ENCODE measurements at places on chromosomes 2 and 18.

DNA sequence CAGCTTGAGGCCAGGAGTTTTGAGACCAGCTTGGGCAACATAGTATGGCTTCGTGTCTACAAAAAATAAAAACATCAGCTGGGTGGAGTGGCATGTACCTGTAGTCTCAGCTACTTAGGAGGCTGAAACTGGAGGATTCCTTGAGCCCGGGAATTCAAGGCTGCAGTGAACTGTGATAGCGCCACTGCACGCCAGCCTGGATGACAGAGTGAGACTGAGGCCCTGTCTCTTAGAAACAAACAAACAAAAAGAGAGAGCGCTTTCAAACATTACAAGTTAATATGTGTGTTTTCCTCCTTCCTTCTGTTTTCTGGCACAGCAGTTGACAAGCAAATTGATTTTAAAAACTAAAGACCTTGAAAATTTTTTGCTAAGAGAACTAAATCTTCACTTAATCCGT, 9.9 kb downstream of the EPC2 start:
- no peak for DNase-seq

DNA sequence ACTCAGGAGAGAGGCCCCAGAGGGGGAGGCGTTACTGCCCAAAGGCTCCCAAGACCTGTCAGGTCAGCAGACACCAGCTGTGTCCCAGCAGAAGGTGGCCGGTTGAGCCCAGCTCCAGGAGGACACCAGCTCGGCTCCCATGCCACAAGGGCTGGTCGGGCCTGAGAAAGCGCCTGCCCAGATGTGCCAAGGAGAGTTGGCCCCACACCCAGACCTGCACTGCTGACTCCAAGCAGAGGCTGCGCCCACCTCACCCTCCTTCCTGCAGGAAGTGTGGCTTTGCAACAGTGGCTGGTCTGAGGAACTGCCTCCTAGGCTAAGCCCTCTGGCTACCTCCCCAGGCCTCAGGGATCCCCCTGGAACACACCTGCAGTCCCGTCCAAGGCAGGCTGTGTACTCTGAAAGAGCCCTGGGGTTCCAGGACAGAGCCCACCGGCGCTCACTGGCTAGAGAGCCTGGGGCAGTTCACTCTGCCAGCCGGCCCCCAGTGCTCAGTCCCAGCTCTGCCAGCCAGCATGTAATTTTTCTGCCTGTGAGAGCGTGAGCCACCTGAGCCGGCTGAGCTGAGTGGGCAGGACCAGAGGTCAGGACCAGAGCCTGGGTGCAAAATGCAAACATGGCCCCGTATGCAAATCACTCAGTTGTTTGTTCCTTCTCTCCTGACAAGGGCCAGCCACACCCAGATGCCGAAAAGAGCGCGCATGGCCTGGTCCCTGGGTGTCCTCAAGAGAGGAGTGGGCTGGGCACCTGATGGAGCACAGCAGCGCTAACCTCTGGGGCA, 36.9 kb upstream of the PTMA start:
- no peak for DNase-seq

DNA sequence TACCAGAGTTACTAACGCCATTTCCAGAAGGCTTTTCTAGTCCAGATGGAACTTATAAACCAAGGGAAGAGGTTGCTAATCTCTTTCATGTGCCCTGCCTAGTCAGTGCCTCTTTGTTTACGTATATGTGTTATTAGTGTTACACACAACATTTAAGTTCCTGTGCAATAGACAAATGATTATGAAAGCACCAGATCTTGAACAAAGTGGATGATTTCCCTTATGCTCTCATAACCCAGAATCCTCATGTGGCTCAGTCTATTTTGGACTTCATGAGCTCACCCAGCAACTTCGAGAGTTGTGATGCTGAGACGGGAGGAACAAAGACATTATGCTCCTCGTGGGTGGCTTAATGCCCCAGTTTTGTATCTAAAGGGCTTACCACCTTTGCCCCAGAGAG, 214.4 kb upstream of the SP5 start:
- no peak for DNase-seq

- no peak for DNase-seq
Observed at GRCh38 chr2:238684362-238685326, 163.2 kb upstream of the TWIST2 start.

DNA sequence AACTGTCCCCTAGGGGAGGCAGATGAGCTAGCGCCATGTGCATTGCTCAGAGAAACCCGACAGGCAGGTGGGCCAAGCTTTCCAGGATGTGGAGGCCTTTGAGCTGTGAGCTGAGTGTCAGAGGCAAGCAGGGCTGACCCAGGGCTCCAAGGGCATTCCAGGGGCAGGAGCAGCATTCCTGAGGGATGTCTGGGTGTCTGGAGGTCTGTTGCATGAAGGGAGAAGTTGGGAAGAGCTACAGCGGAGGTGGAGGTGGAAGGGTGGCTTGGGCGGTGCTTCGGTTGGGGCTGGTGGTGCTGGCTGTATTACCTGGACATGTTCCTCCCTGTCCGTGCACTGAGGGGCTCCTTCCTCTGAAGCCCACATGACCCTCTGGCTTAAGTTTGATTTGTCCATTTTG, 102.8 kb downstream of the RNF144A start:
- peak; percentile 25 for DNase-seq

DNA sequence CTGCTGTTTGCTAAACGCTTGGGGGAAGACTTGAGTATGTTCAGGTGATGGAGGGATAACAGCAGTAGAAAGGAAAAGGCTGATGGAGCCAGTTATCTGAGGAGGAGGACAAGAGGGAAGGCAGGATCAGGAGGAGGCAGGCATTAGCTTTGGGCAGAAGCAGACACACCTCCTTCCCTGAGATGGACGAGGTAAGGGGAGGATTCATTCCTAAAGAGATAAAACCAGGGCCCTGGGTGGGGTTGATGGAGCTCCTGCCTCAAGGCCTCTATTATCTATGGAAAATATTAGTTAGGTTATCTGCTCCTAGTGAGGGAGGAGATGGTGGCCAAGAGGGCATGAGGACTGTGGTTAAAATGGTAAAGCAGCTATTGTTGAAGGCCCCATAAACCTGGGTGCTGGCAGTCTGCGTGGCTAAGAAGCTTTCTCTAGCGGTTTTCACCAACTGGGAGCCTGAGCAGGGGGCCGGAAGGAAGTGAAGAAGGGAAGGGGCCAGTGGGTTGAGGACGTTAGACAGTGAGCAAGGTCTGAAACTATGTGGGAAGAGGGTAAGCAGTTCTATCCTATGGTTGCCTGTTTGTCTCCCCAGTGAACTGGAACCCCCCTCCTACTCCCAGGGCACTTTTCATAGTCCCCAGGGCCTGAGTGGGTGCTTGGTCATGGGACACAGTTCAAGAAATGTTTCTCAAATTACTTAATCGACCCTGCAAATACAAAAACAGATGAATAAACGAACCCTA, 56.6 kb upstream of the HK2 start:
- no peak for DNase-seq

DNA sequence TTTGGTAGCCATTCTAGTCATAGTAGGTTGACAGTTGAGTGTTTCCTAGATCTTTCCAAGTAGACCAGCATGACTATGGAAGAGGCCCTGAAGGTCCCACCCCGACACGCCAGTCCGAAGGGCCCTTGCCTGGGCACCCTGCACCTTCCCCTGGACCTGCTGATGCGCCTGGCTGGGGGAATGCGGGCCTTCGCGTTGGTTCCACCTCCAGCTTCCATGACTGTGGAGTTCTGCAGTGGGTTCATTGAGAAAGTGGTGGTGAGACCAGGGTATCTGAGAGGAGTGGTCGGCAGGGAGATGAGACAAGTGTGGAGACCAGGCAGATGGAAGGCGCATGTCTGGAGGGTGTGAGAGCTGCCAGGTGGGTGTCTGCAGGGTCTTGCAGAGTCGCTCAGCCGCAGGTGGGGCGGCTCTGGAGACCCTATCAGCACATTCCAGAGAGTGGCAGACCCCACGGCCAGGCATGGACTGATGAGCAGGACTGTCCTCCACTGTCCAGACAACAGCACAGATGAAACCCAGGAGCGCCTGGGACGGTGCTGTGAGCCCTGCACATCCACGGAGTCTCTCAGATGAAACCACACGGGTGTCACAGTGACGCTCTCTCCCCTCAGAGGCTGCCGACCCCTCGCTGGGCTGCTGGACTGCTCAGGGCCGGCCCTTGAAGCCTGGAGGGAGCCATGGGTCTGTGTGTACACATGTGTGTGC, 182.5 kb upstream of the HDAC4 start:
- DNase-seq, result no peak

DNA sequence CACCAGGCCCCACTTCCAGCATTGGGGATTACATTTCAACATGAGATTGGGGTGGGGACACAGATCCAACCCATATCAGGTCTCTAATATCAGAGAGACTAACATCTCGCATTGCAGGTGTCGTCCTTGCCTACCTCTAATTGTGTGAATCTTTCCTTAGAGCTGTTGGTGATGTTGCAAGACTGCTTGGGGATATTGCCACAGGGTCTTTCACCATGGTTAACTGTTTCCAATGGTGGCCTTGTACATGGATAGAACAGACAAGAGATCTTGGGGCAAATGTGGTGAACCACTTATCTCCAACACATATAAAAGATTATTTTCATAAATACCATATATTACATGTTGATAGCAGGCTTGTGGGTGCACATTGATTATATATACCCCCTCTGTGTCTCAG, 270.3 kb upstream of the LINC00305 start:
- DNase-seq, result no peak

DNA sequence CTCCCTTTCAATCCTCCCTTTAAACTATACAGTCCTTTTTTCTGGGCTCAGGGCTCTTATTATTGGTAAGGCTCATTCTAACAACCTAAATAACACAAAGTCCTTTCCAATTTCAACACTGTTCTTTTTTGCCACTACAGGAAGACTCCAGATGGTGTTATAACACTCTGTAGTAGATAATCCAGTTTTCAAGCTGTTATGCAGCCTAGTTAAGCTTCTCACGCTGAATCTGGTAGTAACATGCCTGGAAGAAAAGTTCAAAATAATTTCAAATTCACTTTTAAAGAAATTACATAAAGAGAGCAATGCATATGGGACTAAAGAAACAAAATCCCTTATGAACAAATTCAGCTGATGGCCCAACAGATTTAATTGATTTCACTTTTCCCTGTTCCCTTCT, 3.2 kb upstream of the MPP4 start:
- no peak for DNase-seq

- no peak for DNase-seq
Observed at GRCh38 chr2:102239344-102239743, 52.5 kb downstream of the IL1RL2 start.

GRCh38 chr18:78624646-78625279, 354.9 kb upstream of the SALL3 start:
- peak; percentile 79 for DNase-seq

- no peak for DNase-seq
Observed at GRCh38 chr2:240160291-240161086, 20.0 kb upstream of the OTOS start.

DNA sequence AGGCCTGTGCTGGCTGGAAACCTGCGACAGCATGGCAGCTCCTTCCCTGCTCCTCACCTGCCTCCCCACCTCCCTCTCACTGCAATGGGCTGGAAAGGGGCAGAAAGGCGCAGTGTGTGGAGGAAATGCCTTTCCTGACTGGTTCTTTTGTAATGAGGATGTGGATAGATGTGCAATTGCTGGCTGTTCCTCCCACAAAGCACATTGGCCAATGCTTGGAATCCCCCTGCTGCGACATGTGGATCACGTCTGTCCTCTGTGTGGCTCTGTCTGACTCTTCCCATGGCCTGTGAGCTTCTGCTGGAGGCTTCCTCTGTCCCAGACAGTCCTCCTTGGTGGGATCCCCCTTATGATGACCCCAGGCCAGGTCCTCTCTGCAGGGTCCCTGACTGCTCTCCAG, 172.5 kb downstream of the NCK2 start:
- DNase-seq, result no peak

- no peak for DNase-seq
Observed at GRCh38 chr2:185802926-185803325, 64.3 kb downstream of the FSIP2 start.

- no peak for DNase-seq
Observed at GRCh38 chr18:63031375-63031774, 288.2 kb downstream of the BCL2 start.

DNA sequence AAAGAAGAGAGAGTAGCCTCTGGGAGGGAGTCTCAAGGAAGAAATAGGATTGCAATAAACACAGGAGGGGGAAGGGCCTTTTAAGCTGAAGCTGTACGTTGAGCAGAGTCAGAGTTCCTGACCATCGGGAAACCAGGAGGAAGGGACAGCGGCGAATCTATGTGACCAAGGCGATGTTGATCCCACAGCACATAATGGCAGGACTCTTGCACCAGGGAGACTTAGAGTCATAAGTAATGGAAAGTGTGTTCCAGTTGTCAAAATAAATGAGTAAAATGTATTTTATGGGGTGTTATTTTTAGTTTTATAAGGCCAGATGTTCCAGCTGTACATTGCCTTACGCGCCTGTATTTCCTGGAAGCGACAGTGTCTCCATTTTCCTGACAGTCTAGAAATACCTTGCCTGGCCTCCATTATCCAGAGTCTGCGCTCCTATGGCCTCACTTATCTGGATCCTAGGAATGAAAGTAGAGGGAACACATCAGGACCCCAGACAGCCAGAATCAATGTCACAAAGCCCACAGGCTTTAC, 152.8 kb upstream of the COPS8 start:
- DNase-seq, result no peak

- no peak for DNase-seq
Observed at GRCh38 chr18:62621546-62621945, 93.8 kb upstream of the PHLPP1 start.

All from mesendoderm (in vitro differentiated cells).